ENCODE measurements at places on chromosomes 5 and 9.
A peak's percentile ranks its signal among the peaks of the same experiment; 100 is the strongest.

DNA sequence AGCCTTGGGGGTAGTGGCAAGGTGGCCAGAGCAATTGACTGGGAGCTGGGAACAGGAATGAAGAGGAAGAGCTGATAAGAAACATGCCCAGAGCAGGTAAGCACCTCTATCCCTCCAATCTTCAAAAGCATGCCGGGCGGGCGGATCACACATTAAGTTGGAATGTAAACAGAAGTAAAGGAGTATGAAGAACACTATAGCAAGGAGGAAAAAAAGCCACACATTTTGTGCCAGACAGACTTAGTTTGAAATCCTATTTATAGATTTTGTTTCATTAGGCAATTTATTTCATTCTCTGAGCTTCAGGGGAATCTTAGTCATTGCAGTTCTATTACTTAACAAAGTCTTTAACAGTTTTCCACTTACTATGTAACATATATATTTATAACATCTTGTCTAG lies 173.9 kb upstream of the TNC start:
- peak; percentile 49 for DNase-seq

- DNase-seq: peak; percentile 81
Measured at GRCh38 chr5:78638423-78638822, 10.1 kb downstream of the LHFPL2 start.

GRCh38 chr5:96381526-96381925 lies 51.5 kb downstream of the PCSK1 start:
- no peak for DNase-seq

DNA sequence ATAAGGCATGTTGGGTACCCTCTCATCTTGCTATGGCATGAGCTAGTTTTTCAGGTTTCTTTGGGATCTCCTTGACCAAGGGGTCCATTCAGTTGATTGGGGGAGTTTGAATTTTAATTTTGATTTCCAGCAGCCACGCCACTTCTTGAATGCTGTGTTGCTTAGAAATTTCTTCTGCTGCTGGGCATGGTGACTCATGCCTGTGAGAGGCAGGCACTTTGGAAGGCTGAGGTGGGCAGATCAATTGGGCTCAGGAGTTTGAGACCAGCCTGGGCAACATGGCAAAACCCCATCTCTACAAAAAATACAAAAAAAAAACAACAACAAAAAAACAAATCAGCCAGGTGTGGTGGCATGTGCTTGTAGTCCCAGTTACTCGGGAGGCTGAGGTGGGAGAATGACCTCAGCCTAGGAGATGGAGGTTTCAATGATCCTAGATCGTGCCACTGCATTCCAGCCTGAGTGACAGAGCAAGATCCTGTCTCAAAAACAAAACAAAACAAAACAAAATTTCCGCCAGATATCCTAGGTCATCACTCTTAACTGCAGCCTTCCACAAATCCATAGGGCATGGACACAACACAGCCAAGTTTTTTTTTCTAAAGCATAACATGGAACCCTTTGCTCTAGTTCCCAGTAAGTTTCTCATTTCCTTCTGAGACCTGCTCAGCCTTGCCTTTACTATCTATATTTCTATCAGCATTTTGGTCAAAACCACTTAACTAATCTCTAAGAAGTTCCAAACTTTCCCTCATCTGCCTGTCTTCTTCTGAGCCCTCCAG lies 17.7 kb downstream of the TMC1 start:
- no peak for DNase-seq

DNA sequence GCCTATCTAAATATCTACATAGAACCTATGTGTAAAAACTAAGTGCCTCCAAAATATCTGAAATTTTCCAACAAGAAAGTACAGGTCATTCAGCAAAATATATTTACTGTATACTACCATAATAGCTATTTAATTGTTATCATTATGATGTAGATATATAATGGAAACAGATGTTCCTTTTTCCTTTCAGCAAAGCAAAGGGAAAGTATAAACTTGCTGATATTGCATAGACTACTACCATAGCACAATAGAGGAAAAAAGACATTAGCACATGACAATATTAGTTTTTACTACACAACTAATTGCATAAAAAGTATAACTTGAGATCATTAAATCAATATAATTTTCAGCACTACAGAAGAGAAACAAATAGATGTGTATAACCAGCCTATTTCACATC lies 14.9 kb downstream of the NR2F1-AS1 start:
- no peak for DNase-seq

- peak; percentile 71 for DNase-seq
Measured at GRCh38 chr5:57887851-57888621, 405.4 kb upstream of the ACTBL2 start.

DNA sequence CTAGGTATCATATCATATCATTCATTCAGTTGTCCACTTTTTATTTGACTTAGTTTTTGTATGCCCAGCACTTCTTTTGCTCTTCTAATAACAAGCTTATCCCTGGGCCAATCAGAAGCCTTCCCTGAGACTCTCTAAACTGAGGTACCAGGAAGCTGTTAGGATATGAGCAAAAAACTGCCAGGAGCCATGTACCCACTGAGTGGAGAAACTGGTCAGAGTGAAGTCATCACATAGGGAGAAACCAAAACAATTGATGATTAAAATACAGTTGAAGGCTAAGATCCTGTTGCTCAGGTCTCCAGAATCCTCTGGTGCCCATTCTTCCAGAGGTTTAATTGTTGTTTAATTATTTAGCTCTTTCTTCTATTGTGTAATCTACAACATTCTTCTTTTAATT lies 120.2 kb downstream of the KIAA0825 start:
- no peak for DNase-seq

GRCh38 chr5:137891849-137892248 lies 2.6 kb downstream of the PKD2L2 start:
- DNase-seq: no peak

GRCh38 chr5:73422164-73422563 lies 26.4 kb downstream of the FOXD1 start:
- DNase-seq: no peak

DNA sequence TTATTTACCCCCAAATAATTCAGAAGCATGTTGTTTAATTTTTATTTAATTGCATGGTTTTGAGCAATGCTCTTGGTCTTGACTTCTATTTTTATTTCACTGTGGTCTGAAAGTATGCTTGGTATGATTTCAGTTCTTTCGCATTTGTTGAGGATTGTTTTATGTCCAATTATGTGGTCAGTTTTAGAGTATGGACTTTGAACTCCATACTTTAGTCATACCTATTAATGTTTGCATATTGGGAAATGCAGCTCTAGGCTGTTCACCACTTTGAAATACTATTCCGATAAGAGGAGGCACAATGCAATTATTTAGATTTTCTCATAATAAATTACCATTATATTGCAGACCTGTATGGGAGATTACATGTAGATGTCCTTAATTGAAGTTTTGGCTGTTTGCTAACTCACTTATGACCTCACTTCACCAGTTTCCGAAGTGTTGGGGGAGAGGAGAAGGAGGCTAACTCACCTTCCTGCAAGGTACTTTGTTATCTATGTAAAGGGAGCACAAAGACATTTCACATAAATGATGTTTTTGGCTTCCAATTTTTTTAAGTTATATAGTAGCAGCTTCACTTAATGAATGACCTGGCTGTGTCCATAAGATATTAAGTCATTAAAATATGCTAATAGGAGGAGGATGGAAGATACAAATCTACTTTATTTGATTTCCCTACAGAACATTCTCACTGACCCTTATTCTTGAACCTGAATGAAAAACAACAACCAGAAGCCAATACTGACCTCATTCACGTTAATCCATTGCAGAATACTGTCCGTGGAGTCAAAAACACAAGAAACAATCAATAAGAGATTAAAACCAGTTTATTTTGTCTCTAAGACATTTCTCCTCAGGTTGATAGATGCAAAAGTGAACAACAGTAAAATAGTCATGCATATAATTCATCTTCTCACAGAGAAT lies 970.3 kb upstream of the ARRDC3 start:
- peak; percentile 27 for DNase-seq

GRCh38 chr5:1003296-1003937 lies 5.2 kb upstream of the NKD2 start:
- DNase-seq: no peak

All from fibroblast of skin of abdomen (primary cell).